Stimulated activated CD4-positive, alpha-beta T cell treated with anti-CD3 and anti-CD28 coated beads, Interleukin-2, amount 100 ng/mL, for 4 hours (primary cell): ENCODE measurements at places on chromosomes 2 and 18.

GRCh38 chr2:47250586-47251403 lies 95.7 kb upstream of the STPG4 start:
- no peak for DNase-seq

GRCh38 chr2:121583555-121583954 lies 52.9 kb downstream of the RNU4ATAC start:
- DNase-seq, result no peak

GRCh38 chr2:173571021-173571821 lies 216.5 kb downstream of the CDCA7 start:
- DNase-seq, result no peak

GRCh38 chr2:85516653-85517389 lies 22.1 kb upstream of the MAT2A start:
- no peak for DNase-seq

DNA sequence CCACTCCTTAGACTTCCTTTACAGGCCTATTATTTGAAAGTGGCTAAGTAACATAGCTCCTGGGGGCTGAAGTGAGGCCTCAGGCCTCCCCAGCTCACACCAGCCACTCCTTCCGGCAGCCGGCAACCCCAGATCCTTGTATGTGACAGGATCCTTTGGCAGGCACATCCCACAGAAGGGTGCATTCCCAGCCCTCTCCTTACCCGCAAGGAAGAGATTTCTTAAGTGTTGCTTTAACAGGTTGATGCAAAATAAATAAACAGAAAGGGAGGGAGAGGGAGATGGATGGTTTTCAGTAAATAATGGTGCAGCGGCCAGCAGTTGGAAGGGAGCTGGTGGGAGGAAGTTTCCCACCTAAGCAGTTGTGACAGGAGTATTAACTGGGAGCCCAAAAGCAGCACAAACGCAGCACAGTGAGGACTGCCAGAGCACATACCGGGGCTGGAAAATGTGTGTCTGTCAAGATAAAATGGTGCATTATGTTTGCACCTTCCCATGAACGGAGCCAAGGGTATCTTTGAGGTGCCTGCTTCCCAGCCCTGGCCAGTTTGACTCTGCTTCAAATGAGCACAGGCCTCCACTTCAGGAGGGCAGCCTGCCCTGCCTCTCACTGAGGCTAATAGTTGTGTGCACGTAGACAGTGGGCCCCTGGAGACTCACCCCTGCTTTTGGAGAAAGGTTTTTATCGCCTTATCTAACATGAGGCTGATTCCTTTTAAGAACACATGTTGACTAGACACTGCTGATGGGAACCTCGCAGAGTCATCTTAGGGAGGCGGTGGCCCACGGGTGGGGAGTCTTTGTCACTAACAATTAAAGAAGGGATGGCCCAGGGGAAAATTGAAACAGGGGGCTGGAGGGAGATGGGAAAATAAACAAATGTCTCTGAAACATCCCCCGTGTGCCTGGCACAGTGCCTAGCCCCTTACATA lies 32.8 kb downstream of the NRP2 start:
- no peak for DNase-seq

DNA sequence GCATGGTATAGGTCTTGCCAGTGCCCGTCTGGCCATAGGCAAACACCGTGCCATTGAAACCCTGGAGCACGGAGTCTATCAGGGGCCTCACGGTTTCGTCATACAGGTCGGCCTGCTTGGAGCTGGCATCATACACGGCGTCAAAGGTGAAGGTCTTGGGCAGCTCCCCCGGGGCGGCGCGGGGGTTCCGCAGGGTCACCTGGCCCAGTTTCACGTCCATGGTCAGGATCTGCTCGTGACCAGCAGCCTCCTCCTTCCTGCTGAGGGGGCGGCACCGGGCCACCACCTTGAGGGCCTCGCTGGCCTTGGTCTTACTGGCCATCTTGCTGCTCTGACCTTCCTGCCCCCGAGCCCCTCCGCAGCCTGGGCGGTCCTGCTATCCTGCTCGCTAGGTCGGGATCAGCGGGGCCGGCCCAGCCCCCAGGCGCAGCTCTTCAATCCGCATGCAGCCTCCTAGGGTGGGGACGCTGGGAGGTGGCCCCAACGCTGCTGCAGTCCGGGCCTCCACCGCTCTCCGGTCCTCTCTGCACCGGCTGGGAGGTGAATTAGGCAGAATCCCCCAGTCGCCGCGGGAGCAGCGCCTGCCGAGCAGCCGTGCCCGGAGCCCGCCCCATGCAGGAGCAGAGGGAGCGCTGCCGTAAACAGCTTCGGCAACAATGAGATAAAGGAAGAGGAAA lies 563 bp downstream of the KIF3C start:
- DNase-seq, result no peak

GRCh38 chr2:209308415-209308814 lies 115.4 kb upstream of the MAP2 start:
- no peak for DNase-seq
